GM12892 (cell line): ENCODE measurements at places on chromosomes 16 and 17.

DNA sequence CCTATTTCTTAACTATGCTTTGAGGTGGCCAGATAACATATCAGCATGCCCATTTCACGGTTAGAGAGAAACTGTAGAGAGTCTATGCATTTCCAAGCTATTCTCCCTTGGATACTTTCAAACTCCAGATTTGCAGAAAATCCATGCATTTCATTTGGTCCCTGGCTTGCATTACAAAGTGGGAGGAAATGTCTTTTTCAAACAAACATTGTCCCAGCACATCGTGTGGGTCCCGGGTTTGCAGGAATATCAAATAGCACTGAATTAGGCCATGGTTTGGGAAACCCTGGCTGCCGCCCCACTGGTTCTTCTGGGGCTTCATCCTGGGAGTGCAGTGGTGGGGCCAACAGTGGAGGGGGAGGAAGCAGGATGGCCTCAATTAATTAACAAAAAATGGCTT is 171.9 kb downstream of the IRX5 start:
- no peak for DNase-seq

GRCh38 chr16:86398622-86399021 is 111.7 kb upstream of the FOXF1 start:
- DNase-seq = no peak

GRCh38 chr16:6704306-6704930 is 628.2 kb upstream of the RBFOX1 start:
- DNase-seq = no peak

- no peak for DNase-seq
Observed at GRCh38 chr17:56125830-56126819, 27.1 kb upstream of the ANKFN1 start.

- no peak for DNase-seq
Observed at GRCh38 chr17:38562215-38562569, 43.6 kb downstream of the SRCIN1 start.

- DNase-seq = peak; percentile 64
Observed at GRCh38 chr16:14310519-14310991, 239.4 kb downstream of the MRTFB start.

DNA sequence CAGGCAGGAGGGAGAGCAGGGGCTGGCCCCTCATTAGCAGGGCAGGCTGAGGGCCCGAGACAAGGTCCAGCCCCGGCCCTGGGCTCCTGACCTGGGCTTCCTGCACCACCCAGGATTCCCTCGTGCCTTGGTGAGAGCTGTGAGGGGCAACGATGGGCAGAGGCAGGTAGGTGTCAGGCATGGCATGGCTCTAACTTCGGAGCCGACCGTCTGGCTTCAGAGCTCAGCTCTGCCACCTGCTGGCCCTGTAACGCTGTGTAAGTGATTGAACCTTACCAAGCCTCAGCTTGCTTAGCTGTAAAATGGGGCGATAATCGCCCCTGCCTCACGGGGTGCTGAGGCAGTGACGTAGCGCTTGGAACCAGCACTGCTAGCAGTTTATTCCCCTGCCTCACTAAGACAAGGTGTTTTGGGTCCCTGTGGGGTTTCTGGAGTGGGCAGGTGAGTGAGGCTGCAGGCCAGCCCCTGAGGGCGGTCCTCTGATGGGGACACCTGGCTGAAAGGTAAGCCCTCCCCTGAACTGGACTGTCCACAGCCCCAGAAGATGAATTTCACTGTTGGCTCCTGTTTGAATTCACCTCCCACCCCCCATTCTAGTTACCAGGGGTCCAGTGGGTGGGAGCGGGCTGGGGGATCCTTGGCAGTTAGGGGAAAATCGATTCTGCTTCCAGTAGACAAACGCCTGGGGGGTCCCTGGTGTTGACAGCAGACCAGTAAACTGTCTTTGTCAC is 184.8 kb upstream of the GSE1 start:
- DNase-seq = peak; percentile 79

DNA sequence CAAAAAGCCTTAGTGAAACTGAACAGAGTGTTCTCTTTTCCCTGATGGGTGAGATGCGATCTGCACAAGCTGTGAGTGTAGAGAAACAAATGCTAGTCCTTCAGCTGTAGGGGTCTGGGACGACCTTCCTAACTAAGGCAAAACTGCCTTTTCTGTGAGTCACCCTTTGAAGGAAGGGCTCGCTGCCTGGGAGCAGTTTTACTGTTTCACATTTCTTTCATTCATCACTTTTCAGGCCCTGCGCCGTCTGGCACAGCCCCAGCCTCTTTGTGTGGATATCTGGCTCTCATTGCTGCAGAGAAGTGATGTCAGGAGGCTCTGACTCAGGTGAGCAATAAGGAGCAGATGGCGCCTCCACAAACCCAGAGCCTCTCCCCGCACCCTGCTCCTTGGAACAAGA is 57.4 kb downstream of the HS3ST3A1 start:
- DNase-seq = no peak

DNA sequence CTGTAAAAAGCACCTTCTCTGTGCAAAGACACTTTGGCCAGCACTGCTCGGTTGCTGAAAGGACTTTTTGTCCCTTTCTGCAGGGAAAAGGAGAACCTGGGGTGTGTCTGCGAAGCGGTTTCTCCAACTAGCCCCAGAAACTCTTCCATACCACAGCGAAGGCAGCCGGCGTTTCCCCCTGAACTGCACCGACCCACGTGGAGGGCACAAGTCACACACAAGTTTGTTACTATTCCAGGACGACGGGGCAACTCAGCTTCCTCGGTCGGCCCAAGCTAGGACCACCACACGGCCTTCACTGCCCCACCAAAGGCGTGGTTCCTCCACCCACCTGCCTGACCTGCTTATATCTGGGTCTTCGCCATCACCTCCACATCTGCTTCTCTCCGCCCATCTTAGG is 1.9 kb downstream of the RTN4RL1 start:
- DNase-seq = no peak

GRCh38 chr17:37725601-37726146 is 19.2 kb downstream of the HNF1B start:
- DNase-seq = no peak

- no peak for DNase-seq
Observed at GRCh38 chr17:4533523-4534504, 21.4 kb downstream of the MYBBP1A start.

GRCh38 chr17:64117981-64118979 is 11.7 kb downstream of the ERN1 start:
- DNase-seq = no peak

DNA sequence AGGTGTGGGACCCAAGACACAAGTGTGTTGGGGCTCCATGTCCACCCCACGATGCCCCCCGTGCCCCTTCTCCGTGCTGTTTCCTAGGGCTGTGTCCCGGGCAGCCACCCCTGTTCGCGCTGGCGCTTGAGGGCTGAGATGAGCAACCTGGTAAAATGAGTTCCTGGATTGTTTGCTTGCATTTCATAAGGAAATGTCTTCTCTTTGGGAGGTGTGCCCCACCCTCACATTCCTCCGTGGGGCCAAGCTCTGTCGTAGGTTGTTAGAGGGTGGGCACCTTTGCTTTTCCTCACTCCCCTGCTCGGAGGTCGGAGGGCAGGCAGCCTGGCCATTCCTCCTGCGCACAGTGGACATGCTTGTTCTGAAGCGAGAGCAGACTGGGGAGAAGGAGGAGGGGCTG is 171.3 kb upstream of the CHMP6 start:
- DNase-seq = no peak

GRCh38 chr17:73632513-73632912 is 11.7 kb downstream of the SDK2 start:
- DNase-seq = no peak

DNA sequence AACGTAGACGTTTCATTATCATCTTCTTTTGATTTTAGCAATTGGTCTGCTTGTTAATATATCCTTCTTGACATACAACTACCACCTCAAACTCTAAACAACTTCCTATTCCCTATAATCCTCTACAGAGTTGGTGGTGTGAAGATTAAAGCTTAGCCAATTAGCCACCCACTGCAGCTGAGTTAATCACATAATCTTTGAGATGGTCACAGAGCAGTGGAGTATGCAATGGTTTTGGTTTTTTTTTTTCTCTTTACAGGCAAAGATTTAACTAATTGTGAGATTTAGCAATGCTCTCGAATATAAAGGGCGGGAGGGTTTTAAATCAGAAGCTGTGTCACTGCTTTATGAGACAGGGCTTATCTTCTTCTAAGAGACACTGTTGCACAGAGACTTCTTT is 37.0 kb downstream of the STX8 start:
- no peak for DNase-seq

DNA sequence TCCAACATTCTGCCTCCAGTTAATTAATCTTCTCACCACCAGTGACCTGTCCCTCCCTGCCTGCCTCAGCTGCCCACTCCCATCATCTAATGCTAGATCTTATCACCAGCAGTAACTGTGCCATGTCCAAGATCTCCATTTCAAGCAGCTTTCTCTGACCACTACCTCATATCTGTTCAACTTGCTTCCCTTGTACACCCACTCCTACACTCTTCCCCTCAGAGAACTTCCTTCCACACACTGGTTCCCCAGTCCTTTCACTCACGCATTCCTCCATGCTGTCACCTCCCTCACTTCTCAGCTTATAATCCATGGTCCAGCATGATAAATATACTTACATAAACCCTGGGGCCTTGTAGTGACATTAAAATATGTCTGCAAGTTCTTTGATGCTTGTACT is 31.8 kb upstream of the DYNLL2 start:
- no peak for DNase-seq

DNA sequence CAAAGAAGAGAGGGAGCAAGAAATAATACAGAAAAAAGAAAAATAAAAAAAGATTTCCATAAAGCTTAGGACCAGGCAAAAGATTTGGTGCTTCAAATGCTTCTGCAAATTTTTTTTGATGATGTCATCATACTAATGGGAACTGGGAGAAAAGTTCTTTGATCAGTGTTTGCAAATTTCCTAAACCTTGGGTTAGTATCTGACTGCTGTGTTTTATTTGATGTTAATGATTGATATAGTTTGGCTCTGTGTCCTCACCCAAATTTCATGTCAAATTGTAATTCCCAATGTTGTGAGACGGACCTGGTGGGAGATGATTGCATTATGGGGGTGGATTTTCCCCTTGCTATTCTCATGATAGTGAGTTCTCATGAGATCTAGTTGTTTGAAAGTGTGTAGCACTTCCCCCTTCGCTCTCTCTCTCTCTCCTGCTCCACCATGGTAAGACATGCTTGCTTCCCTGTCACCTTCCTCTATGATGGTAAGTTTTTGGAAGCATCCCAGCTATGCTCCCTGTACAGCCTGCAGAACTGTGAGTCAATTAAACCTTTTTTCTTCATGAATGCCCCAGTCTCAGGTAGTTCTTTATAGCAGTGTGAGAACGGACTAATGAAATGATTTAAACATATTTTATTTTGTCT is 72.6 kb downstream of the TMEM100 start:
- no peak for DNase-seq

GRCh38 chr17:34511931-34512330 is 67.5 kb upstream of the TMEM132E start:
- DNase-seq = no peak

- DNase-seq = peak; percentile 30
Observed at GRCh38 chr17:39867084-39867879, 720 bp upstream of the ZPBP2 start.

DNA sequence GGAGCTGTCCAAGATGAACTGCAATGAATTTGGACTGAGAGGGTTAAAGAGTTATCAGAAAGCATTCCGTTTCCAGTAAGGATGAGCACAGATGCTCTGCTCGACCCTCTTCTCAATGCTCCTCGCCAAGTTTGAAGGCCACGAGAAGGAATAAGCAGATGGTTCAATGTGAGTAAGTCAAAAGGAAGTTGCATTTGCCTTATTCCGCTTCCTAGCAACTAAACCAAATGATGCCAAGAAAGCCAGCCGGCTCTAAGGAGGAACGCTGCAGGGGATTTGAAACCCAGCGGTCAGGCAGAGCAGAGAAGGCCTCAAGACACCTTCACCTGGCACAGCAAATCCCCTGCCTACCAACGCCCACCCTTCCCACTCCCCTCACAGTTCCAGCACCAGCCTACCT is 52.1 kb upstream of the CNEP1R1 start:
- DNase-seq = no peak
